ENCODE measurements at places on chromosomes 3 and 15.

DNA sequence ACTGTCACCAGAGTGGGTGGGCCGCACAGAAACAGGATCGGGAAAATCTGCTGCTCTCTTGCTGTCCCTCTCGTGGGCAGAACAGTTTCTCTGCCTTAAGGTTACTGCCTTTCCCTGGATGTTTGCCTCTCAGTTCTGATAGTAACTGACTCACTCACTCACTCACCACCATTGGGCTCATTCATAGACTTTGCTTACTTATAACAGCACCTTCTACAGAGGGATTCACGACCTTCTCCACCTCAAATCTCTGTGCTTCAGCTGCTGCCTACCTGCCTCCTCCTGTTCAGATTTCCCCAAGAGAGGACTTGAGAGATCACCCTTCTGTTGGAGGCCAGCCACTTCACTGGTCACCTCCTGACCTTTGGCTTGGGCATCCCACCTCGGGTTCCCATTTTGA is 147.7 kb upstream of the ICE2 start:
- DNase-seq, result no peak

DNA sequence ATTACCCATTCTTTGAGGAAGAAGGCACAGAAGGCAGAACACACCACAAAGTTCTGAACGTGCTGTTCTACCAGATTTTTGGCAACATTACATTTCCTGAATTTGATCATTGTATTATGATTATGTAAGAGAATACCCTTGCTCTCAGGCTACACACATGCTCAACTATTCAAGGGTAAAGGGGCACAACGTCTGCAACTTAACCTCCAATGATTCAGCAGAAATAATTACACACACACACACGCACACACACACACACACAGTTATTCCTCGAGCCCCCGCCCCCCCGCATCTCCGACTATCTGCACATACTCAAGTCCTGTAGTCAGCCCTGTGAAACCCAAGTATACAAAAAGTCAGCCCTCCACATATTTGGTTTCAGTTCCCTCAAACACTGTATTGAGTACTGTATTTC is 26.8 kb downstream of the RPN1 start:
- no peak for DNase-seq

- no peak for DNase-seq
These were observed 75.7 kb downstream of the SPSB4 start for GRCh38 chr3:141126661-141127343.

DNA sequence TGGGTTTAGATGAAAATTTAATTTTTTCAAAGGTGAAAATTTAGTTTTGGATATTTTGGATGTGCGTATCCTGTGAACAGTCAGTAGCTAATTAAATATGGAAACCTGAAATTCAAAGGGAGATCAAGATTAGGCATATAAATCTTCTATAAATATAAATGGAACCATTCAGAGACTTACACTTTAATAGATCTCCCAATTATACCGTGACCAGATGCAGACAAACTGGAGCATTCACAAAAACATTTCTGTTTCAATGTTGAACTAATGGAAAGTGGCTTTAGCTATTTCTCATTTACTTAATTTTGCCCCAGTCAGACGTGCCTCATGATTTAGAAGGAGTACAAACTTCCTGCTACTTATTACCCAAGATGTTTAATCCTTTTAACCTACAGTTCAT is 29.1 kb upstream of the POU1F1 start:
- DNase-seq, result no peak

- no peak for DNase-seq
These were observed 83.4 kb downstream of the RBPMS2 start for GRCh38 chr15:64691896-64692565.

DNA sequence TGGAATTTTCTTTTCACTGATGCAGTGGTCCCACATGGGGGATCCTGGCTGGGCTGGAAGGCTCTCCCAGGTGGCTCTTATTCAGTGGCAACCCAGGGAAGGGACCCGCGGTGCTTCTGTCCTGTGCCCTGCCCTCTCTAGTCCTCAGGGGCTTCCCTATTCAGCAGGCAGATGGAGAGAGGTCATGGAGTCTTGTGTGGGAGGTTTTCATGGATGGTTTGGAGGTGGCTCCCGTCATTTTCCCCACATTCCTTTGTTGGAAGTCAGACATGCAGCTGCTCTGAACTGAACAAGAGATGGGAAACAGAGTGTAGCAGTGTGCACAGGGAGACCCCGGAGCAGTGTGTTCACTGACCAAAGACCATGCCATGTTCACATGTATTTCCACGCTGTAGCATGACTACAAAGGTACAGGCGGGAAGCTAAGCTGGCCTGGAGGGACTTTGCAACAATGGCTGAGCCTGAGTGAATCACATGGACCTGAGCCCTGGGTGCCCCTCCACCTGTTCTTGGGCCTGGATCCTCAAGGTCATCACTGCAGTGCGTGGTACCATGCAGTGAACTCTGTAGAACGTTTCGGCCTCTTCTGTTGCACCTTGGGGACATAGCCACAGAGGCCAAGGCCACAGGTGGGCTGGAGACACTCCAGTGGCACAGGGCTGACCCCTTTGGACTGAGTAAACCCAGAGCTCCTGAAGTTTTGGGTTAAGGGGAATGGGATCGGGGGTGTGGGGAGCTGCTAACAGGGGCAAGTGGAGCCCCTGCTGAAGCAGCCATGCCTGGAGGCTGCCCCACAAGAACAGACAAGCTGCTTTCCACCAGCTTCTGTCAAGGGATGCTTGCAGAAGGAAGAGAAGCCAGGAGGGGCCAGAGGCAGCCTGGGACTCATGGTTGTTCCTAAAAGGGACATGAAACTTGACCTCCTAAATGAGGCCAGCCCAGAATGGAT is 123.0 kb downstream of the ASB7 start:
- peak; percentile 48 for DNase-seq

GRCh38 chr15:81011593-81011992 is 10.9 kb downstream of the TLNRD1 start:
- DNase-seq, result no peak

GRCh38 chr3:170565495-170565894 is 20.4 kb downstream of the SLC7A14 start:
- DNase-seq, result no peak

DNA sequence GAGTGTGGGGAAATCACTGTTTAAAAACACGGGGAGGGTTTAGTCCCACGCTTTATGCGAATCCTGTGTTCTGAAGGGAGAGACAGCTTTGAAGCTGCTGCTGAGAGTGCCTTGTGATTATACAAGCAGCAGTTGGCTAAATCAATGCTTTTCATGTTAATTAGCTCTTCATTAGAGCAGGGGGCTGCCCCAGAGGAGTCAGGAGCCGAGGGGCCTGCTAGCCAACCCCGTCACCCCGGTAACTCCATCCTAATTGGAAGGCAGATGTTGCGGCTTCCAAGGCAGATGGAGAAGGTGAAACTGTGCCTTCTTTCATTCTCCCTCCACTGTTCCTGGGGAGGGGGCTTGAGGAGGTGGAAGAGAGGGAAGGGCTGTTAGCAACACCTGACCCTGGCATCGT is 92.4 kb upstream of the ANKRD34C start:
- DNase-seq, result no peak

- peak; percentile 4 for DNase-seq
These were observed 419.3 kb downstream of the MAGI1 start for GRCh38 chr3:65619451-65619881.

- DNase-seq, result no peak
These were observed 41.8 kb downstream of the CLEC3B start for GRCh38 chr3:45067941-45068340.

DNA sequence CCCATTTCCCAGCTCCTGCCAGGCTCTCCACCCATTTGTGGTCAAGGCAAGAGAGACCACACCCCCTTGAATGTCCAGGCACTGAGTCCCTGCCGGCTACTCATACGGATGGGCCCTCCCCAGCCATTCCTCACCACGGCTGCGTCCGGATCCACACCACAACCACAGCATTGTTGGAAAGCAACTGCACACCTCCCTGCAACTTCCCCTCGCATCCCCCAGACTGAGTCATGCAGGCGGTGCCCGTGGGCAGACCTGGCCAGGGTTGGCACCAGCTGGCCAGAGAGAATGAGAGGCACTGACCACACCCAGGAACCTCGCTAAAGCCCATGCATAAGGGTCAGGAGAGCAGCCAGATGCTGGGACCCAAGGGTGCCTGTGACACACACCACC is 30.5 kb downstream of the LOXL1 start:
- DNase-seq, result peak; percentile 94

DNA sequence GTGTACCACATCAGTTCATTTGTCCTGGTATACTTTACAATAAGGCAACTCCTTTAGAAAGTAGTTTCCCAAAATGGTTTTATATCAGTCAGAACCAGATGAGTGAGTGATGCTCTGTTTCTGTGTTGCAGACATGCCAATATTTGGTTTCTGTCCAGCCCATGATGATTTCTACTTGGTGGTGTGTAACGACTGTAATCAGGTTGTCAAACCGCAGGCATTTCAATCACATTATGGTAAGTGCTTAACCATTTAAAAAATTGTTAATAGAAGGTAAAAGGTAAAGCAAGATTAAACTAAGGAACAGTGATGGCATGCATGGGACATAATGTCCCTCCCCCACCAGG is 40.0 kb upstream of the SCAANT1 start:
- no peak for DNase-seq

- DNase-seq, result peak; percentile 64
These were observed at the start of gene SEMA3B for GRCh38 chr3:50268703-50269451. TSS of gene SEMA3B (plus strand) at chr3:50269147. CDS start at chr3:50269241, 94 bp downstream.

Measured in HFFc6 (cell line).